CD8-positive, alpha-beta memory T cell (primary cell): ENCODE measurements at places on chromosomes 12 and 14.

- DNase-seq: no peak
Observed at GRCh38 chr12:94235848-94236247, 87.5 kb downstream of the PLXNC1 start.

DNA sequence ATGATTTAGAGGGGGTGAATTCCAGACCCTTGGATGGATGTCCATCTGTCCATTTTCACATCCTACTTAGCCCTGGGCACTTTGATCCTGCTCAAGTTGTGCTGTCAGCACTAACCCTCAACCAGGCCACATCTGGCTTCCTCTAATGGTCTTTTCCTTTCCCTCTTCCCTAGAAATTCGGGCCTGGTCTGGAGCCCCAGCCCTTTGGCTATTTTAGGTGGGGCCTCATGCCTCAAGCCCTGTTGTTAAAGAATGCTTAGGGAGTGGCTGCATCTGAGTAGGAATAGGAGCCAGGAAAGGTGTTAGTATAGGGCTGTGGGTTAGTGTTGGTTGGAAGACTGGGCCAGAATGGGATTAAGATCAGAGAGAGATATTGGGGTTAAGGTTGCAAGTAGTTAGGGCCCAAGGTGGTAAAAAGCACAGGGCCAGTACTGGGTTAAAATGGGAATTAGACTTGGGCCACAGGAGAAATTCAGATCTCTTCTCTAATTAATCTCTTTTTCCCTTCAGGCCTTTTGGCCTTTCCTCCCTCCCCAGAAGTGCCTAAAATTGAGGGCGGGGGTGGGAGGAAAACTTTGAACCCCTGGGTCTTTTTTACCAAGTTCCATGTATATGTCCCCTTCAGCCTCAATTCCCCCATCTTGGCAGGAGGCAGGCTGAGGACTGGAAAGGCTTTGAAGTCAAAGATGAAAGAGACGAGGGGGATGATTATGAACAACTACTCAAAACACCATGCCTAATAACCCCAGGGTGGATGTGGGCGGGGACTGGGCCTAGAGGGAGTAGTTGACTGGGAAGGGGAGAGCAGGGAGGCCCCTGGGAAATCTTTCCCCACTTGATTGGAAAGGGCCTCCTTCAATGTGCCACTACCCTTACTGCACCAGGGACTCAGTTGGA, 4.0 kb upstream of the ZNF385A start:
- DNase-seq: no peak

- no peak for DNase-seq
Observed at GRCh38 chr14:73750531-73750901, 36.3 kb upstream of the PNMA1 start.

GRCh38 chr12:116459916-116460663, 99.1 kb upstream of the MAP1LC3B2 start:
- DNase-seq: no peak

DNA sequence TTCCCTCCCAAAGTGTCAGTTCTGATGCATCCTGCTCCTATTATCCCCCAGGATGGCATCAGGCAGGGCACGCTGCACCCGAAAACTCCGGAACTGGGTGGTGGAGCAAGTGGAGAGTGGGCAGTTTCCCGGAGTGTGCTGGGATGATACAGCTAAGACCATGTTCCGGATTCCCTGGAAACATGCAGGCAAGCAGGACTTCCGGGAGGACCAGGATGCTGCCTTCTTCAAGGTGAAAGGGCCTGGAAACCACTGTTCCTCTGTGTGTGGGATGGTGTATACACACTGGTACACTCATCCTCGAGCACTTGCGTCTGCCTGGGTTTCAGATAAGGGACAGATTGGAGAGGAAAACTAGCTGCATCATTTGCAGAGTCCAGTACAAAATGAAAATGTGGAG, 1.0 kb downstream of the IRF9 start:
- no peak for DNase-seq

DNA sequence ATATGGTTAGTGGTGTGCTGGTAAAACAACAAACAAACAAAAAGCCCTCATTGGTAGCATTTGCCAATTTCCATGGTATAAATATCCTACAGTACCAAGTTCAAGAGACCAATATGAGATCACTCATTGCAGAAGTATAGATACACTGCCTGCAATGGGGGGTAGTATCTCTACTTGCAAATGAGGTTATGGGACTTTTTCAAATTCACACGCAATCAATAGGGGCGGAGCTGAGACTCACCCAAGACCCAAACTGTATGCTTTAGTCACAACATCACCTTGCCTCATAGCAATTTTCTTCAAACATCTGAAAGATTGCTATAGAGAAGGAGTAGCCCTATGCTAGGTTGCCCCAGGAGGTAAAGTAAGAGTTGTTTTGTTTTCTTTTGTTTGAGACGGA, 93.7 kb downstream of the VCPKMT start:
- DNase-seq: no peak
